Sigmoid colon (tissue), 7 donors: ENCODE measurements at places on chromosomes 7 and 10. TPM values are rescaled to one million over a fixed set of nuclear protein-coding genes. Genes with fewer than 3 reads are reported as not detected.

GRCh38 chr10:62019013-62019684 lies 117.7 kb downstream of the ARID5B start:
- DNase-seq = no peak
- no peak overlapping the region for H3K4me3 ChIP-seq
- H3K27me3 ChIP-seq = no peaks in the 10 kb centered on the region
- H3K27ac ChIP-seq = peak overlapping the region; percentile 73
- H3K4me1 ChIP-seq = peaks cover 57% of the 10 kb centered on the region
- H3K36me3 ChIP-seq = no peaks in the 10 kb centered on the region

- no peaks in the 10 kb centered on the region for H3K36me3 ChIP-seq
- H3K27me3 ChIP-seq = no peaks in the 10 kb centered on the region
- H3K4me1 ChIP-seq = no peaks in the 10 kb centered on the region
- H3K27ac ChIP-seq = no peak overlapping the region
These were observed 76.8 kb upstream of the IKZF1 start for GRCh38 chr7:50227726-50228125.

DNA sequence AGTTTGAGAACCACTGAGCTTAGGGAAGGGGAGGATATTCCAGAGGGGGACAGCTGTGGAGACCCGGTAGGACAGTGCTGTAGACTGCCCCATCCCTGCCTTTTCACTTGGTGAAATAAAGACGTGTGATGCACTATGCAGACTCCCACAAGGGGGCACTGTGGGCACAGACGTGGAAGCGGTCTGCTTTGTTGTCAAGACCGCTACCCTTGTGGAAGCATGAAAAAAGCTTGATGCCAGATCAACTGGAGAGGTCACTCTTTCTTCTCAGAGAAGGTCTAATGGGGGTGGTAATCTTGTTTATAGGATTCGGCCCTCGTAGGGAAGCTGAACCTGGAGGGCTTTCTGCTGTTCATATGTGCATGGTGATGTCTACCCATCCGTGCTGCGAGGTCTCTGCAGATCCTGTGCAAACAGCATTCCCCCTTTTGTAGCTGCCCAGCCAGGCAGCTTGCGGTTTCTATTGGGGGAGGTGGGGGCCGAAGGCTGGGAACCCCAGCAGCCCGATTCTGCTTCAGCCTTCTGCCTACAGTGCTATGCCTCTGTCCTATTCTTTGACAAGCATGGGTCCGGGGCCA lies 13.7 kb downstream of the RPS24 start:
- H3K4me3 ChIP-seq = no peak overlapping the region
- peaks cover 6% of the 10 kb centered on the region for H3K4me1 ChIP-seq
- no peaks in the 10 kb centered on the region for H3K27me3 ChIP-seq
- H3K36me3 ChIP-seq = no peaks in the 10 kb centered on the region
- DNase-seq = peak; percentile 91

- no peak overlapping the region for H3K4me3 ChIP-seq
- no peak overlapping the region for H3K27ac ChIP-seq
- no peaks in the 10 kb centered on the region for H3K27me3 ChIP-seq
- no peaks in the 10 kb centered on the region for H3K36me3 ChIP-seq
These were observed 3.5 kb downstream of the ERLIN1 start for GRCh38 chr10:100182281-100182680.

GRCh38 chr7:93955304-93955703 lies 33.8 kb downstream of the GNG11 start:
- no peaks in the 10 kb centered on the region for H3K4me1 ChIP-seq
- H3K4me3 ChIP-seq = no peak overlapping the region
- no peaks in the 10 kb centered on the region for H3K36me3 ChIP-seq
- no peaks in the 10 kb centered on the region for H3K27me3 ChIP-seq
- no peak for DNase-seq
- H3K27ac ChIP-seq = no peak overlapping the region

- no peak overlapping the region for H3K4me3 ChIP-seq
- DNase-seq = no peak
- peaks cover 40% of the 10 kb centered on the region for H3K4me1 ChIP-seq
- H3K36me3 ChIP-seq = no peaks in the 10 kb centered on the region
- no peaks in the 10 kb centered on the region for H3K27me3 ChIP-seq
These were observed 29.8 kb upstream of the VCL start for GRCh38 chr10:73968098-73968521.

DNA sequence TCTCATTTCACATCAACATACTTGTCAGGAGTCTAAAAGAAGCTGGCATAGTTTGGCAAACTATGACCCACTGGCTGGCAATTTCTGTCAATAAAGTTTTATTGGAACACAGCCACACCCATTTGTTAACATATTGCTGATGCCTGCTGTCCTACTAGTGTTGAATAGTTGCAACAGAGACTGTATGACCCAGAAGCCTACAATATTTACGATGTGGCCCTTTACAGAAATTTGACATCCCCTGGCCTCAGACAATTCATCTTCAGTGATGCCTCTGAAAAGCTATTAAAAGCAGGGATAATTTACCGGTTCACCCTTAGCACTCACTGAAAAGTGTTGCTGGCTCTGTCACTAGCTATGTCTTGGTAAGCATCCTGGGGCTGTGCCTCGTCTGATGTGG lies 155.2 kb downstream of the ARID5B start:
- H3K36me3 ChIP-seq = peaks cover 13% of the 10 kb centered on the region
- H3K27ac ChIP-seq = peak overlapping the region; percentile 92
- H3K4me3 ChIP-seq = no peak overlapping the region
- peaks cover 92% of the 10 kb centered on the region for H3K4me1 ChIP-seq

DNA sequence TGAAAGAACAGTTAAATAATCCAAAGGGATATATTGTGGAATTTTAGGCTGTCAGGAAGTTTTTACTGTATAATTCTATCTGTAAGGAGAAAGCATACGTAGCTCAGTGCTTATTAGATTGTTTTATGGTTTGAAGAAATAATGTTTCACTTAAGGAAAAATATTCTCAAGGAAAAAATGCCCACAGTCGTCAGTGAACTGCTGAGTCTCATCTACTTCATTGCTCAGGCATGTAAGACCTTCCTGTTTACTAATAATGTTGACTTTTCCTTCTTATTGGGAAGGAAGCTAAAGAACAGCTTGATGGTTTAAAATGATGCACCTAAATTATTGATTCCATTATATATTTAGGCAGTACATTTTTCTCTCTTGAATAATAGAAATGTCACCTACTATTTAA lies 304.2 kb downstream of the SDK1 start:
- no peaks in the 10 kb centered on the region for H3K36me3 ChIP-seq
- no peak for DNase-seq
- no peaks in the 10 kb centered on the region for H3K4me1 ChIP-seq
- H3K27ac ChIP-seq = no peak overlapping the region
- H3K4me3 ChIP-seq = no peak overlapping the region

The MYOZ1 gene
- total RNA-seq = not detected

The ITPRID1 gene
- not detected for total RNA-seq
